ENCODE measurements at places on chromosomes 6 and 20. TPM values are rescaled to one million over a fixed set of nuclear protein-coding genes. Genes with fewer than 3 reads are reported as not detected.

DNA sequence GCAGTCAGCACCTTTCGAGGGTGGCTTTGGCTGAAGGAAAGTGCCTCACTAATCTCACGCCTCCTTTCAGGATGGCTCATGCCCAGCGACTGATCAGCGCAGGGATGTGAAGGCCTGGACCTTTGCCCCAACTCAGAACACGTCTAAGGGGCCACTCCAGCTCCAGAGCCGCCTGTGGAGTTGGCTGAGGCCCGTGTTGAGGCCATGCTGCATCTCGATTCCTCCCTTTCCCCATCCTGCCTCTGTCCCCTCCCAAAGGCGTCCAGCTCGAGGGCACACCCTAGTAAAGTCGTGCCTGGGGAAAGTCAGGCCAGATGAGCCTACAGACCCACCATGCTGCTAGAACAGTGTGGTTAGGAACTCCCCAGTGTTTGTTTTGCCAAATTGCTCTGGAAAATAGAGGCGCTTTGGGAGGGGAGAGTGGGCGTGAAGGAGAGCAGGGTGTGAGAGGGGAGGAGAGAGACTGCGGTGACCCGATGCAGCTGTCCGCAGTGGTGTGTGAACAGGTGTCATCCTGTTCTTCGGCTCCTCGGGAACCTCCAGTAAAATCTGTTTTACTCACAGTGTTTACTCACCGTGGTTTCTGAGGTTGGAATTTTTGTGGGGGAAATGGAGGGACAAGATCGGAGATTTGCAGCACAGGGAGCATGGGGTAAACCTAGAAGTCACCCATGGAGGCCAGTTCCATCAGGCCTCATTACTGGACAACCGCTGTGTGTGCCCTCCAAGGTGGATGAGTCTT lies 85.0 kb upstream of the PMEPA1 start:
- H3K4me1 ChIP-seq = peaks cover 5% of the 10 kb centered on the region
- H3K27ac ChIP-seq = no peak overlapping the region
- no peaks in the 10 kb centered on the region for H3K27me3 ChIP-seq
- no peak for DNase-seq
- H3K4me3 ChIP-seq = no peak overlapping the region

The TRMT6 gene
- total RNA-seq = 27.9 TPM

The CST2 gene
- not detected for total RNA-seq

GRCh38 chr20:40109136-40109535 lies 579.9 kb downstream of the MAFB start:
- H3K4me1 ChIP-seq = no peaks in the 10 kb centered on the region
- no peak overlapping the region for H3K27ac ChIP-seq
- H3K4me3 ChIP-seq = no peak overlapping the region
- H3K36me3 ChIP-seq = no peaks in the 10 kb centered on the region
- H3K27me3 ChIP-seq = no peaks in the 10 kb centered on the region

DNA sequence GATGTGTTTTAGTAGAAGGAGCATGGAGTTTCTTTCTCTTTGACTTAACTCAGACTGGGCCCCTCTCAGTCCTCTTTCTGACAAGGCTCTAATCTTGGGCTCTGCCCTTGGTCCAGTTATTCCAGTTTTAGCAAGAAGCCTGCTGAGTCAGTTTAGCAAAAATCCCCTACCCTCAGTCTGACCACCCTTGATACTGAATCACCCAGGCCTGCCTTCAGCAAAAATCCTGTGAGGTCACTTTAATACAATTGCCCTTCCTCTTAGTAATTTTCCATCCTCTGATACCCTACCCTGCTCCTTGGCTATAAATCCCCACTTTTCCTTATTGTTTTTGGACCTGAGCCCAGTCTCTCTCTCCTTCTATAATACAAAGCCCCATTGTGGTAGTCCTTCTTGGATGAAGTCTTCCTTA lies 326.7 kb upstream of the NOX3 start:
- no peak for DNase-seq
- H3K27ac ChIP-seq = peak overlapping the region; percentile 70
- no peaks in the 10 kb centered on the region for H3K27me3 ChIP-seq
- H3K4me1 ChIP-seq = 0 out of 2 replicates have a peak, but pooled peaks cover 2% of the 10 kb centered on the region

- H3K4me3 ChIP-seq = no peak overlapping the region
- 0 out of 2 replicates have a peak, but pooled peaks cover 4% of the 10 kb centered on the region for H3K4me1 ChIP-seq
- no peaks in the 10 kb centered on the region for H3K27me3 ChIP-seq
Observed at GRCh38 chr20:51122931-51123658, 100.2 kb upstream of the KCNG1 start.

The QRSL1 gene
- 18.4 TPM for total RNA-seq

The LST1 gene
- total RNA-seq = not detected

The TCF15 gene
- total RNA-seq = not detected

The POLH gene
- 28.4 TPM for total RNA-seq

GRCh38 chr6:42380228-42380979 lies 71.3 kb downstream of the TRERF1 start:
- no peak overlapping the region for H3K27ac ChIP-seq
- H3K36me3 ChIP-seq = no peaks in the 10 kb centered on the region
- no peak overlapping the region for H3K4me3 ChIP-seq
- peaks cover 8% of the 10 kb centered on the region for H3K4me1 ChIP-seq
- DNase-seq = no peak

GRCh38 chr20:15446373-15446772 lies 1109.0 kb upstream of the FLRT3 start:
- H3K4me1 ChIP-seq = no peaks in the 10 kb centered on the region
- no peaks in the 10 kb centered on the region for H3K36me3 ChIP-seq
- no peak overlapping the region for H3K4me3 ChIP-seq
- no peak for DNase-seq

DNA sequence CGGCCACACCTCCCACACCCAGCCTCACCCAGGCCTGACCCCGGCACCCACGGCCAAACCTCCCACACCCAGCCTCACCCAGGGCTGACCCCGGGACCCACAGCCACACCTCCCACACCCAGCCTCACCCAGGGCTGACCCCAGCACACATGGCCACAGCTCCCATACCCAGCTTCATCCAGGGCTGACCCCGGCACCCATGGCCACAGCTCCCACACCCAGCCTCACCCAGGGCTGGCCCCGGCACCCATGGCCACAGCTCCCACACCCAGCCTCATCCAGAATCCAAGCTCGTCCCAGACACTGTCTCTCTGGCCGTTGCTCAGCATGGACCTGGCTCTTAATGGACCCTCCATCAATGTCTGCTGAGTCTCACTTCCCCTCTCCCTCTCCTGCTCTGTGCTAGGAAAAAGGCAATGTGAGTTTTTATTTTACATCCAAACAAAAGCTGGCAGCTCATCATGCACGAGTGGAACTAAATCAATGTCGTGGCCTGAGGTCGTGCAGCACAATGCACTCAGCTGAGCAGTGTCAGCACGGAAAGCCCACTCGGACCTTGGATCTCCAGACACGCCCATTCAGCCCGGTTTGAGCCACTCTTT lies 36.1 kb downstream of the NINL start:
- no peak for DNase-seq
- no peak overlapping the region for H3K27ac ChIP-seq
- H3K4me1 ChIP-seq = peaks cover 13% of the 10 kb centered on the region
- H3K4me3 ChIP-seq = no peak overlapping the region
- H3K27me3 ChIP-seq = no peaks in the 10 kb centered on the region

The NKX2-2 gene
- not detected for total RNA-seq

DNA sequence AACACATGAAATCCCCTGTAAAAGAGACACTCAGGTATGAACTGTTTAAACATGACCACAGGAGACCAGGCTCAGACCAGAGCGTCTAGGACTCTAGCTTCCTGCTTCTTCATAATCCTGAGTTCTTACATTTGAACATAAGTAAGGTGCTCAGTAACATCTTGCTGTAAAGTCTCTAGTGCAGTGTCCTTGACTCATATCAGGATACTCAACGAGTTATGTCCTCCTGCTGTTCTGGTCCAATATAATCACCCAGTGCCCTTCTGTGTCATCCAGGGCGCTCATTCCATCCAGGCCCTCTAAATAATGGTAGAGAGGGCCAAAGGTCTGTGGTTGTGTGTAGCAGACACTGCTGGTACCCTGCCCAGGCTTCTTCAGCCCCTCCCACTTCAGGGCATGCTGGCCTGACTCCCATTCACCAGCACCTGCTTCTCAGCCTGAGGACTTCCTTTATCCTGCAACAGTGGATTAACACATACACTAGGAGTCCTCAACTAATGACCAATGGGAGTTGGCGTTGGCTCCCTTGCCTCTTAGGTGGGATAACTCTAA lies 66.8 kb upstream of the MOCS1 start:
- H3K27me3 ChIP-seq = no peaks in the 10 kb centered on the region
- no peaks in the 10 kb centered on the region for H3K4me1 ChIP-seq
- no peak overlapping the region for H3K4me3 ChIP-seq
- H3K36me3 ChIP-seq = no peaks in the 10 kb centered on the region

DNA sequence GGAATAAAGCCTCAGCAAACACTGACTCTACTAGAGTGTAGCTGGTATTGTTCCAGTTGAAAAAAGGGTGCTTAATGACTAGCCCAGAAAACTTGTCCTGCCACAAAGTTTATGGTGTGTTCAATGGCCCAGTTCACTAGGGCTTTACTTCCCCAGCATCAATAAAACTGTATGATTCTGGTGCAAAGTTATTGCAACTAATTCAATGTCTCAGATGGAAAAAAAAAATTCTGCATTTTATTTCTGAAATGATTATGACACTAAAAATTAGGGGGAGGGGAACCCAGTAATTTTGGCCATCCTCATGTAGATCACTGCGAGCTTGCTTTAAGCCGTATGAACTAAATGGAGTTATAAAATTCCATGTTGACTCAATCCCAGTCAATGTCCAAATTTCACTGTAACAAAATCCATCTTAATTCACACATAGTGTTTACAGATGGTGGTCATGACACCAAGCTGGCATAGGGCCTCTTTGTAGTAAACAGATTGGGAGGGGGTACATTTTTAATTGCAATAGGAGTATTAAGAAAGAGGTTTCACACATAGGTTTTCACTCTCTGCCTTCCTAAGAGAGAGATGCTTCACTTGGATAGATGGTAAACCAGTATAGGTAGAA lies 41.2 kb downstream of the PTPRK start:
- H3K27ac ChIP-seq = peak overlapping the region; percentile 13
- no peak for DNase-seq
- H3K4me3 ChIP-seq = no peak overlapping the region
- no peaks in the 10 kb centered on the region for H3K36me3 ChIP-seq
- H3K27me3 ChIP-seq = no peaks in the 10 kb centered on the region
- peaks cover 14% of the 10 kb centered on the region for H3K4me1 ChIP-seq

GRCh38 chr6:41228096-41228495 lies at the start of gene TREML4:
Gene TREML4 (plus strand): TSS chr6:41228349. CDS start chr6:41228428, 79 bp downstream.
- DNase-seq = no peak
- no peak within 1 kb of the TSS for H3K4me3 ChIP-seq
- no peaks in the 10 kb centered on the region for H3K36me3 ChIP-seq
- H3K27me3 ChIP-seq = peaks cover 18% of the 10 kb centered on the region
- no peak within 1 kb of the TSS for H3K27ac ChIP-seq

- H3K4me1 ChIP-seq = no peaks in the 10 kb centered on the region
- H3K36me3 ChIP-seq = no peaks in the 10 kb centered on the region
- peaks cover 10% of the 10 kb centered on the region for H3K27me3 ChIP-seq
- H3K27ac ChIP-seq = no peak overlapping the region
- peak; percentile 10 for DNase-seq
- no peak overlapping the region for H3K4me3 ChIP-seq
Observed at GRCh38 chr20:48523191-48523995, 304.4 kb downstream of the PREX1 start.
